ENCODE measurements at places on chromosomes 11 and 22.

DNA sequence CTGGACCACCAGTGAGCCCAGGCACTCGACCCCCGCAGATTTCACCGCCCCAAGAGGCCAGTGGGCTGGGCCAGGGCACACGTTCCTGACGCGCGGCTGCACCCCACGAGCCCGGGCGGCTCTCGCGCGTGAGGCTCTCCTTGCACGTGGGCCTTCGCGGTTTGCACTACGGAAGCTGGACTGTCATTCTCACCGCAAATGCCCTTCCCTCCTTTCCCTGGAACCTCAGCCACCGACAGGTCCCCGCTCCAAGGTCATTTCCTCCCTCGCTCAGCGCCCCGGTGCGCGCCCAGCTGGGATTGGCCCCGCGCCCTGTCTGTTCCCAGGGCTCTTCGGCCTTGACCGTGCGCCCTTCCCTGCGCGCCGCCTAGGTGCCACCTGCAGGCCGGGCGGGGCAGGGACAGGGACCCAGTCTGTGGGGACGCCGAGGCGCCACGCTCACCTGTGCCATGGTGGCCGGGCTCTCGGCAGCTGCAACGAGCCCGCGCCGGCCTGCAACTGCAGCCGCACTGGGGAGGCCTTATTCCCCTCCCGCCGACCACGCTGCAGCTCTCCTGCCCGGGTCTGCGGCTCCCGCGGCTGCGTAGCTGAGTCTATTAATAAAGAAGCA lies 2.1 kb upstream of the CPT1A start:
- DNase-seq, result peak; percentile 94

GRCh38 chr11:74791333-74792100 lies 42.9 kb downstream of the RNF169 start:
- no peak for DNase-seq

DNA sequence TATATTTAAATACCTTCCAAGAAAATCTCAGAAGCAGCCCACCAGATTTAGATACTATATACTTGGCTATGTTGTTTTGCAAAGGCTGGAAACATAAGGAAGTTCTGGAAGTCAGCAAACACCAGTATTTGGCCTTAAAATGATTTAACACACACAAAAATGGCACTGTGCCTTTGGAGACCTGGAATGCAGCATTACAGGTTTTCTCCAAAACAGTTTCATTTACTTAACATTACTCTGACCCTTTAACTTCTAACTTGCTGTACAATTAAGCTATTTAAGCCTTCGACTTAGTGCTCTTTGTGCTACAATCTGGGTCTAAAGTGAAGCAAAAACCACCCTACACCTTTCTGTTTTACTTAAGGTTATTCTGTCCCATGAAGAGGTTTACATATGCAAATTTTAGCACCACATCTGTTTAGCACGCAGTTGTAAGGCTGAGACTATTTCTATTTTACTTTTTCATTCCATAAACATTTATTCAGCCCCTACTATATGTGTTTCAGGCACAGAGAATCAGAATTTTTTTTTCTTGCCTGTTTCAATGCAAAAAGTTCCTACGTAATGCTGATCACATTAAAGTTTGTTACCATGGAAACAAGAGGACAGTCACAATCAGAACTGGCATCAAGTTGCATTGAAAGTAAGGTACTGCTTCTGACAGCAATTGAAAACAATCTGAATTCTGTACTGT lies 70.3 kb downstream of the MAML2 start:
- DNase-seq, result no peak

DNA sequence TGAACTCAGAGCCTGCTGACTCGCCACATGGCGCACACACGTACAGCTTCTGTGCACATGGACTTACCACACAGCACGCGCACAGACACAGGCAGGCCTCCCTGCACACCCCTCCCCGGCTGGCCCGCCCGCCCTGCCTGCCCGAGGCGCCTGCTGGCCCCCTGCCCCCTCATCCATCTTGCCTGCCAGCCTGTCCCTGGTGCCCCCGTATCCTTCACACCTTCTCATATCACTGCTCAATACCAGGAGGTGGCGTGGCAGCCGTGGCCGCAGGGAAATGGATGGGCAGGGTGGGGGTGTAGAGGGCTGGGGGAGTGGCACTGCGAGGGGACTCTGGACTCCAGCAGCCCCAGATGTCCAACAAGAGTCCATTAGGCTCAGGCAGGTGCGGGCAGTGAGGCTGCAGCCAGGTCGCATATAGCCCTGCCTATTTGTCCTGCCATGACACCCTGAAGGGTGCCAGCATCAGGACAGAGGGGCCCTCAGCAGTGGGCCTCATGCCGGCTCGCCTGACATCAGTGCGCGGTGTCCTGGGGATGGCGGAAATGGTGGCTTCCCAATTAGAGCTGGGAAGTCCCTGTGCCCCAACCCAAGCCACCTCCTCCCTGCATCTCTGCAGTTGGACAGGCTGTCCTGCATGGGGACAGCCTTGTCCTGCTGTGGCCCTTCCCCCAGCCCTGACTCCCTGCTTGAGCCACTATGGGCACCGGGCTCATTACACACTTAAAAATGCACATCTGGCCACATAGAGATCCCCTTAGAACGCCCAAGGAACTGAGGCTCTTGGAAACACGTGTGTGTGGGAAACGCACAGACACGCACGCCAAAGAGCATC lies 2.0 kb upstream of the TBX10 start:
- DNase-seq, result no peak

- DNase-seq, result no peak
Observed at GRCh38 chr22:30038219-30038618, 42.0 kb upstream of the HORMAD2 start.

DNA sequence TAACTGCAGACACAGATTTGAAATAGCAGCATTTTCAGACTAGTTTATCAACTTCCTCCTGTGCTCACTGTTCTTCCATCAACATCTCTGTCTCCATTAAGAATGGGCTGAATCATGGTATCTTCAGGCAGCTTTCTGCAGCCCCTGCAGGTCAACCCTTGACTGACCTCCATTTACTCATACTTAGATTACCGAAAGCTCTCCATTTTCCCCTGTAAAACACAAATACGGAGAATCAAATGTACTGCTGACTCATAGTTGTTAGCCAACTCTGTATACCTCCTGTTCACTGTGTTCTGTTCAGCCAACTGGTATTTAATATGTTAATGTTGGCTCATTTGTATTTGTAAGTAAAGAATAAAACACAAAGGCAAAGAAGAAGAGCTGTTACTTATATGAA lies 364.0 kb downstream of the CASP12 start:
- no peak for DNase-seq

- DNase-seq, result no peak
Observed at GRCh38 chr11:19059833-19060232, 684 bp downstream of the MRGPRX2 start.
